Activated CD4-positive, CD25-positive, alpha-beta regulatory T cell (primary cell): ENCODE measurements at places on chromosomes 6 and 20.

- no peak for DNase-seq
Measured at GRCh38 chr6:82182756-82183155, 64.8 kb downstream of the IBTK start.

DNA sequence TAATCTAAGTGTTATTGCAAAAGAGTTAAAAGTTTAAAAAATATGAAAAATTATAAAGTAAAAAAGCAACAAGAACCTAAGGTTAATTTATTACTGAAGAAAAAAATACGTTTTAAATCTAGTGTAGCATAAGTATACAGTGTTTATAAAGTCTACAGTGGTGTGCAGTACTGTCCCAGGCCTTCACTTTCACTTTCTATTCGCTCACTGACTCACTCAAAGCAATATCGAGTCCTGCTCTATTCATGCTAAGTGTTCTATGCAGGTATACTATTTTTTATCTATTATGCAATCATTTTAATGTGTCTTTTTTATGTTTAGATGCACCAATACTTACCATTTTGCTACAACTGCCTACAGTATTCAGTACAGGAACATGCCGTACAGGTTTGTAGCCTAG is 113.0 kb downstream of the MANEA start:
- DNase-seq, result no peak

DNA sequence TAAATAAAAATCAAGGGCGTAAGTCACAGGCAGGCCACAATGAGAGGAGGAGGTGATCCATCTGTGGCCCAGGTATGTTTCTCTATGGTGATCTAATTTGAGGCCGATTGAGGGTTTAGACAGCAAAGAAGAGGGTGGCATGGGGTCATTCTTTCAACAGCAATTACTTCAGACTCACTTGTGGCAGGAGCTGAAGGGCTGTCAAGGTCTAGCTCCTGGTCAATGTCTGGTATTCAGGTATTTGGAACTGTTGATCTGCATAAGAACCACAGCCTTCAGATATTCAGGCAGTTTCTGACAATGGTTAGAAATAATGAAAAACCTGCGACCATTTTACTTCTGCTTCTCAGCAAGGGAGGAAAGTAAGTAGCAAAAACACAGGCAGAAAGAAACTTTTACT is 259.6 kb downstream of the FOXC1 start:
- no peak for DNase-seq

GRCh38 chr6:130517444-130517931 is 151.7 kb downstream of the TMEM200A start:
- no peak for DNase-seq

DNA sequence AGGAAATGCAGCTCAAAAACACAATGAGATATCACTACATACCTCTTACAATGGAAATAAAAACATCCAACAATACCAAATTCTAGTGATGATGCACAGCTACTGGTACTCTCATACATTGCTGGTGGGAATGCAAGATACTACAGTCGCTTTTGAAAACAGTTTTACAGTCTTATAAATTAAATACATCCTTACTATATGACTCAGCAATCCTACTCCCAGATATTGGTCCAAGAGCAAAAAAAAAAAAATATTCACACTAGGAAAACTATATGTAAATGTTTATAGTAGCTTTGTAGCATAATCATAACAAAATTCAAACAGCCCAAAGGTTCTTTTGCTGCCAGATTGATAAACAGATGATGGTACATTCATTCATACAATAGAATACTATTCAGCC is 217.4 kb upstream of the FAM83B start:
- DNase-seq, result no peak

GRCh38 chr6:125198398-125198937 is 44.9 kb downstream of the TPD52L1 start:
- DNase-seq, result no peak

DNA sequence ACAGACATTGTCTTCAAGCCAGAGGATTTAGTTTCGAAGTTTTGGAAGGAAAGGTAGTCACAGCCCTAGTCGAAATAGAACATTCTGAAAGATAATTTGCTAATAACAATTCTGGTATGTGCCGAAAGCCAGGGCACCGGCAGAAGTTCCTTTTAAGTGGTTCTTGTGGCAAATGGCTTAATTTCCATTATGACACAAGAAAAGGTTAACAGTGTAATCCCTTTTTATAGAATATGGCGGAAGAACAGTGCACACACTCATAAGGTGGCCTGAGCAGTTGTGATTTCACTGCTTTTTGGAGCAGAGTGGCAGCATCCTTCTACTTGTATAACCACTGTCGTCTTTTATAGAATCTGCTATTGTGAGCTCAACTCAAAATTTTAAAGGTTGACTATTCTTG is 152.4 kb downstream of the SASH1 start:
- no peak for DNase-seq

DNA sequence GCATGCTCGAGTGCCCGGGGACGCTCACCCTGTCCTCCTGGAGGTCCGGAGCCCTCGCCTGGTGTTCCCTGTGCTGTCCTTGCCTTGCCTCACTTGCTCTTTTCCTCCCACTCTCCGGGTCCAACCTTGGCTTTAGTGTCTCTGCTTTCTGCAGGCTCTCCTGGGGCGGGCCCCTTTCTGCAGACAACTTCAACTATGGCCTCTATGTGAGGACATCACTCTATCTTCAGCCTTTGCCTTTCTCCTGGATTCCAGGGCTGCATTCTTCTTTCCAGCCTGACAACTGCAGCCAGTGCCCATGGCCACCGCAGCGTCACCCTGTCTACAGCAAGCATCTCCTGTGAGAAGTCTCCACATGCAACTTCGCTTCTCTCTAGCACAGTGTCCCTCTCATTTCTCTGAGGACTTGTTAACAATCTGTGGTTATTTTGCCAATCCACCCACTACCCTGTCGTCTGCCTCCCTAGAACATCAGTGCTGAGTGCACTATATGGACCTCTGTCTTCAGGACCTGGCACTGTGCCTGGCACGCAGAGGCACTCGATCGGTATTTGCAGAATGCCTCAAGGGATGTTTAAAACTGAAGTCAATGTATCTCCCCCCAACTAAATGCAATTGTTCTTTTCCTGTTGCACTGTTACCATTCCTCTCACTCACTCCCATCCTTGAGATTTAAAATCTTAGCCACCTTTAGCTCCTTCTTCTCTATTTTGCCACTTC is 35.9 kb downstream of the FOXC1 start:
- no peak for DNase-seq

DNA sequence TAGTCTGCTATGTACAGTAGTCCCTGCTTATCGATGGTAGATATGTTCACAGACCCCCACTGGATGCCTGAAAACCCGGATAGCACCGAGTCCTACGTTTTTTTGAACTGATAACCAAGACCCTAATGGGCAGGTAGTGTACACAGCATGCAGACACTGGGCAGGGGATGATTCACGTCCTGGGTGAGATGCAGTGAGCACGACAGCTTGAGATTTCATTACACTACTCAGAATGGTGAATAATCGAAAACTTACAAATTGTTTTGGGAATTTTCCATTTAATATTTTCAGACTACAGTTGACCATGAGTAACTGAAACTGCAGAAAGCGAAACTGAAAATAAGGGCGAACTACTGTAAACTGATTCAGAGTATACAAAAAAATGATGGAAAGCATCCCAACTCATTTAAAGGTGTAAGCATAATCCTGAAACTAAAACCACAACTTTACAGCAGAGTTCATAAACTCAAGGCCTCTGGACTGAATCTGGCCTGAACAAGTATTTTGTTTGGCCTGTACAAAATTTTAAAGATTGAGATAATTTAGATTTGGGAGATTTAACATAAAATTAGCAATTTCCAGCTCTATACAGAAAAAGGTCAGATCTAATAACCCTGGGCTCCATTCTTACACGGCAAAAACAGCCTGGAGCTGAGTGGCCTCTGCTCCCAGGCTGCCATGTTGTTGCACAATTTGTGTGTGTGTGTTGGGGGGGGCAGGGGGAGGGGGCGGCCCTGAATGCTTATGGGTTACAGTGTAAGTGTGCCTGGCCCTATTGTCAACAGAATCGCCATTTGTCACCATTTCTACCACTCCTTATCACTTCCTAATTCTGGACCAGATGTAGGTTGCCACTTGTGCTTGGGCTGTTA is 34.9 kb downstream of the RNF24 start:
- no peak for DNase-seq

DNA sequence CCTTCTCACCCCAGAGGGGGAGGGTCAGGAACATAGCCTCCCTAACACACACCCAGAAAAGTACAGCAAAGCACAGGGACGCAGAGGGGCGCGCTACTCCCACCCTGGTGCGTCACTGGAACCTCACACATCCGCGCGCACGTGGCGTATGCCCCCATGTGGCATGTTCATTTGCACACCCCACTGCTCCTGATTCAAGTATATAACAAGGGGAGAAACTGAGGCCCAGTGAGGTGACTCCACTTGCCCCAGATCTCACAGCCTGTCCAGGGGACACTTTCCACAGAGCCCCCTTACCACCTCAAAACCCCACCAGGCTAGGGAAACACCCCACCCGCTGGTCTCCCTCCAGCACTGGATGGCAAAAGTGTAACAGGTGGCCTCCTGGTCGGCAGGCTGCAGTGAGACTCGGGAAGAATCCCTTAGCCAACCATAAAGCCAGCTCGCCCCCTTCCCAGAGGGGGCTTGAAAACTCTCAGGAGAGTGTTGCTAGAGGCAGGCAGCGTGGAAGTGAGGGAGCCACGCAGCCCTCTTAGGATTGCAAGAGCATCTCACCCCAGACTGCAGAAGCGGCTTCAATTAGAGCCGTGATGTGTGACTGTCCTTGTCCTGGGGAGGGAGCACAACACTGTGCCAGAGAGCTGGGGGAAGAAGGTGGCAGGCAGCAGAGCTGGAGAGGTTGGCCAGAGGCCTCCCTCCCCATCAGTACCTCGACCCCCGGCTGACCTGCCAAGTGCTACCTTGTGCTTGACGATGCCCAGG is at the start of gene GRM4:
GRM4 (minus strand) TSS at position 67 of the 762 bp plus-strand sequence. CDS start 12,591 bp downstream, outside the sequence.
- DNase-seq, result no peak

DNA sequence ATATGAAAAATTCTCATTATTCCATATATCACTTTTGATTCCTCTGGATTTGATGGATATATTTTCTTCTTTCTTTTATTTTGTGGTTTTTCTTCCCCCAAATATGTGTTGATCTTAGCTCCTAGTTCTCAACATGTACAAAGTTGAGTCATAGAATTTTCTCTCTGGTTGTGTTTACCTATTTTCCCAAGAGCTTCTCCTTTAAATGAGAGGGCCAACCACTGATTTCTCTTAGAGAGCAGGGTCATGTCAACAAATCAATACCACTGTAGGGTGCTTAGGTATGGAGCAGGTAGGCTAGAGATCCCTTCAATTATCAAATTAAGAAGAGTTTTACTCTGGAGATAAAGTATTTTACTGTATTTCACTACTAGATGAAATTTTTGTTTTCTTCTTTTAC is 145.7 kb downstream of the BMP5 start:
- no peak for DNase-seq

DNA sequence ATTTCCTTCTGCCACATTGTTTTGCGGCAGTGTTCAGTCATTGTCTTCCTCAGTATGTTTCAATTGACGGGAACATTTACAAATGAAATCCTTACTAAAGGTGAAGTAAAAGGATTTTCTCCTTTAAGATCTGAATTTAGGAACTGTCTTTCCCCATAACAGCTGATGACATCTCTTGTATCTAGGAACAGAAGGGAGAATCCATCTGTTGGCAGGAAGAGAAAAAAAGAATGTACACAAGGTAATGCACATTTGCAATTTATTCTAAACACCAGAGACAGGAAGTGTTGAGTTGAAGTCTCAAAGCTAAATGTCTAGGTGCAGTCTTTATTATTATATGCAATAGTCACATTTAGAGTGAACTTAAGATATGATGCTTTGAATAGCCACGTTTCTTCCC is 334.5 kb downstream of the HDGFL1 start:
- DNase-seq, result no peak

- DNase-seq, result no peak
Measured at GRCh38 chr6:13918686-13919250, 6.0 kb upstream of the RNF182 start.

GRCh38 chr20:44856856-44857448 is 28.6 kb upstream of the YWHAB start:
- no peak for DNase-seq

DNA sequence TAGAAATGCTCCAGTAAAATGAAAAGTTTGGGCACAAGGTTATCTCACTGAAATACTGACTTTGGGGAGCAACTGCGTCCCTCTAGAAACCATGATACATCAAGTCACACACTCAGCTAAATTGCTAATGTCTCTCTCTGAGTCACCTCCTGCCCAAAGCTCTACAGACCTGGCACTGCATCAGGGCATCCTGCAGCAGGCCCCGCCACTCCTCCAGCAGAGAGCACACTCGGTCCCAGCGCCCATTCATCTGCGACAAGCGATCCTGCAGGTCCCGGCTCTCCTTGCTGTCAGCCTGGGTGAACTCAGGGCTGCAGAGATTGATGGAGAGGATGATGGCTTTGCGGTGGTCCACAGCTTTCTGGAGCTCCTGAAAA is 329.0 kb downstream of the ESR1 start:
- DNase-seq, result no peak

DNA sequence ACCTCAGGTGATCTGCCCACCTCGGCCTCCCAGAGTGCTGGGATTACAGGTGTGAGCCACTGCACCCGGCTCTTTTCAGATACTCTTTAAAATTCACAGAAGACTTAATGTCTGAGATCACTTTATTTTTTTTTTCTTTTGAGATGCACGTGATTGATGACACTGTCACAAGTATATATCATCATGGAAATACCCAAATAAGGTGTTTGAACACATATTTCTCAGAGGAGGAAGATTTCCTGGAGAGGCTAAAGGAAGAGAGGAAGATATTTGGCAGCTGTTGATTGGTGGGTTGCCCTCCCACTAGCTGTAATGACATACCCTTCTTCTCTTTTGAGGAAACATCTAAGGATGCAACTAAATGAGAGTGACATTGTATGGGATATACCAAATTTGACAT is 225.9 kb upstream of the CITED2 start:
- no peak for DNase-seq

DNA sequence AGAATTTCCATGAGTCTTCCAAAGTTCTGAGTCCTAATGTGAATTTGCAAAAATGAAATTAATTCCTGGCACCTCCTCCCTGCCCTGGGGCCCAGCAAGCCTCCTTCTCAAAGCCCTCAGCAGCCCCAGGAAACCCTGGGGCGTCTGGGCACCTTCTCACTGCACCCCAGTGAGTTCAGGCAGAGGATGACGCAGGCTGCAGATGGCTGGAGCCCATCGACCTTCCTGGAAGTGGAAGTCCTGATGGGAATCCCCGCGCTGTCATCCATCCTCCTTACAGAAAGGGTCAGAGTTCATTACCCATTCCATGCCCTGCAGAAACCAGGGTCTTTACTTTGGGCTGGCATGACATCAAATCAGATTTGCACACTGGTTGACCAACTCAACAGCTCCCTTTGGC is 31.6 kb downstream of the DLL1 start:
- DNase-seq, result no peak

- DNase-seq, result no peak
Measured at GRCh38 chr20:45209924-45210323, 3.1 kb downstream of the SEMG1 start.

DNA sequence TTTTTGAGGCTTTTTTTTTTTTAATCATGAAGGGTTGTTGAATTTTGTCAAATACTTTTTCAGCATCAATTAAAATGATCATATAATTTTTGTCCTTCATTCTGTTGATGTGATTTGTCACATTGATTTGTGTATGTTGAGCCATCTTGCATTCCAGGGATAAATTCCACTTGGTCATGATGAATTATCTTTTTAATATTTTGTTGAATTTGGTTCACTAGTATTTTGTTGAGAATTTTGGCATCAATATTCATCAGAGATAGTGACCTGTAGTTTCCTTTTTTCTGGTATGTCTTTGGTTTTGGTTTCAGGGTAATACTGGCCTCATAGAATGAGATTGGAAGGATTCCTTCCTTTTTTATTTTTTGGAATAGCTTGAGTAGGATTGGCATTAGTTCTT is 221.9 kb upstream of the ZNF217 start:
- DNase-seq, result no peak

GRCh38 chr6:146339716-146340115 is 203.9 kb upstream of the RAB32 start:
- no peak for DNase-seq
